ENCODE measurements at places on chromosomes 1 and 21.

GRCh38 chr21:44975720-44976555 is 36.1 kb downstream of the SLX9 start:
- no peak for DNase-seq

DNA sequence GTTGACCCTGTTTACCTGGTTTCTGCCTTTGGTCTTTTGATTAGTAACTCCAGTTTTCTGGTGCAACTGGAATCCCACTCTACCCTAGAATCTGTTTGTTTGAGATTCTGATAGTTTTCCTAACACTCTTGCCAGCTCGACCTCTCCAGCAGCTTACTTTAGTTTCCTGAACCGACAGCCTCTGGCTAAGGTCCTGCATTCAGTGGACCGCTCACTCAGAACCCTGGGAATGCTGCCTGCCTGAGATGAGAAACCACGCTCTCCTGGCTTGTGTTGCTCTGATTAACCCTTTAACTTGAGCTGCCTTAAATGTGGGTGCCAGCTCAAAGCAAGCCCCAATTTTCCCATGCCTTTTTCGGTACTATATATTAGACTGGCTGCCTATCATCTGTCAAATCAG is 45.3 kb upstream of the SIPA1L2 start:
- no peak for DNase-seq

GRCh38 chr1:56501426-56501825 is 77.9 kb downstream of the PLPP3 start:
- no peak for DNase-seq

DNA sequence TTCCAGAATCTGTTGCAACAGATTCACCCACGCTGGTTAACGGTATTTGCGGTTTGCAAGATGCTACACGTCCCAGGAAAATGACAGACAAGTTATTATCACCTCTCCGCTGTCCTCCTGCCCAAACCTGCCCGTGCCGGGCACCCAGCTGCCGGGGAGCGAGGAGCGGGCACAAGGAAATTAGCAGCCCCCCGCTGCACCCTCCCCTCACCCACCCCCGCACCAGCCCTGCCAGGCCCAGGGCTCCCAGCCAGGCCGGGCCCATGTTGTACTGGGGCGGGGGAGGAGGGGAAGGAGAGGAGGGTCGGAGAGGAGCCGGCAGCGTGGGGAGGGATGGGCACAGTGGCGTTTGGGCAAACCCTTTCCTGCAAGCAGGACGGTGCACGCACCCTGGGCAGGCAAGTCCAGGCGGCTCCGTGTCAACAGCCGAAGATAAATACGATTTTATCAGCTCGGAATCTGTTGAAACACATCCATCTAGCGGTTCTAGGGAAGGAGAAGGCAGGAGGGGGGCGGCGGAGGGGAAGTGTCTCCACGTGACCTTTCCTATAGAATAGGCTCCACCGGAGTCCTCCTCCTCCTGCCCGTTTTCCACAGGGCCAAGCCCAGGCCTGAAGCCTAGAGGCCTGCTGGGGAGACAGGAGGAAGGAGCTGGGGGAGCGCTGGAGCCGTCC is 35.1 kb upstream of the CCDC27 start:
- DNase-seq = no peak

DNA sequence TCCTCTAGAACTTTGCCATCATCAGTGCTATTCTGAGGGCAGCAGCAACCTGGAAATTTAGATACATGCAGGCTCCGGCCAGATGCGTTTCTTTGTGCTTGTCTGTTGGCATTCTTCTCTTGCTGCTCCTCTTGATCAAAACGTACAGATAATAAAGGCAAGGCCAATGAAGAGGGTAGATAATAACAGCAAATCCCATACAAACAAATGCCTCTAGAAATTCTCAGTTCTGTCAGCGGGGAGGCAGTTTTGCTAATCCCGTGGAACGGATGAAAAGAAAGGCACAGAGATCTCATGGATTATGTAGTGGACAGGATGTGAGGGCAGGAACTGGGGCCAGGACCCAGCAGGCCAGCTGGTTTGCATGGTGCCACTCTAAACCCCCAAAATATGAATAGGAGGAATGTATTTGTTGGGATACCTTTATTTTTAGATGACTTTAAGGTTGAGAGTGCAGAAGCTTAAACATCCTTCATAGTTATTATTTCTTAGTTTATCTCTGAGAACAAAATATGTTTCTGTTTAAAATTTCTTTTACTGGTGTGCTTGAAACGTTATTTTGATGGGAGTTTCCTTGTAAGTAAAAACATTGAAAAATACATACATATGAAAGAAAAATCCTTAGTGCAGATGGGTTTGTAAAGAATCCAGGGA is 1.5 kb downstream of the ITSN1 start:
- no peak for DNase-seq

DNA sequence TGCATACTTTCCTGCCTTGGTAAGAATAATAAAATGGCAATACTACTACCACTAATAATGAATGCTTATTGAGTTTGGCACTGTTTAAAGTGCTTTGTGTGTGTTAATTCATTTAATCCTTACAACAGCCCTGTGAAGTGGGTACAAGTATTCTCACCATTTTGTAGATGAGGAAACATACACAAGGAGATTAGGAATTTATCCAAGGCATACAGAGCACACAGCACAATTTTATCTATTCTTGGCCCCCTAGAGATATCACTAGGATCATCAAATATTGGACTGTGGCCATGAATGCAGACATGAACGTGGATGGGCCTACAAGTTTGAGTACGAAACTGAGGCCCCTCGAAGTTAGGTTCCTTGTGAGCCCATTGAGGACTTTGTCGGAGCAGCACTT is 39.5 kb downstream of the TENT5C start:
- DNase-seq = no peak

- peak; percentile 77 for DNase-seq
These were observed 590 bp downstream of the FOXJ3 start for GRCh38 chr1:42334240-42335049.

DNA sequence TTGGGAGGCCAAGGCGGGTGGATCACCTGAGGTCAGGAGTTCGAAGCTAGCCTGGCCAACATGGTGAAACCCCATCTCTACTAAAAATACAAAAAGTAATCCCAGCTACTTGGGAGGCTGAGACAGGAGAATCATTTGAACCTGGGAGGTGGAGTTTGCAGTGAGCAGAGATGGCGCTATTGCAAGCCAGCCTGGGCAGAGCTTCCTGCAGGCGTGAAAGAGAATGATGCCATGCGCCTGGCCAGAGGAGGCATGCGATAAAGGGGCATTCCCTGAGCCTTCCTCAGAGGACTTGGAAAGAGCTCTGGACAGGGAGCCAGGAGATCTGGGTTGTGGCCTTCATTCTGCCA is 3.2 kb downstream of the E2F2 start:
- no peak for DNase-seq

DNA sequence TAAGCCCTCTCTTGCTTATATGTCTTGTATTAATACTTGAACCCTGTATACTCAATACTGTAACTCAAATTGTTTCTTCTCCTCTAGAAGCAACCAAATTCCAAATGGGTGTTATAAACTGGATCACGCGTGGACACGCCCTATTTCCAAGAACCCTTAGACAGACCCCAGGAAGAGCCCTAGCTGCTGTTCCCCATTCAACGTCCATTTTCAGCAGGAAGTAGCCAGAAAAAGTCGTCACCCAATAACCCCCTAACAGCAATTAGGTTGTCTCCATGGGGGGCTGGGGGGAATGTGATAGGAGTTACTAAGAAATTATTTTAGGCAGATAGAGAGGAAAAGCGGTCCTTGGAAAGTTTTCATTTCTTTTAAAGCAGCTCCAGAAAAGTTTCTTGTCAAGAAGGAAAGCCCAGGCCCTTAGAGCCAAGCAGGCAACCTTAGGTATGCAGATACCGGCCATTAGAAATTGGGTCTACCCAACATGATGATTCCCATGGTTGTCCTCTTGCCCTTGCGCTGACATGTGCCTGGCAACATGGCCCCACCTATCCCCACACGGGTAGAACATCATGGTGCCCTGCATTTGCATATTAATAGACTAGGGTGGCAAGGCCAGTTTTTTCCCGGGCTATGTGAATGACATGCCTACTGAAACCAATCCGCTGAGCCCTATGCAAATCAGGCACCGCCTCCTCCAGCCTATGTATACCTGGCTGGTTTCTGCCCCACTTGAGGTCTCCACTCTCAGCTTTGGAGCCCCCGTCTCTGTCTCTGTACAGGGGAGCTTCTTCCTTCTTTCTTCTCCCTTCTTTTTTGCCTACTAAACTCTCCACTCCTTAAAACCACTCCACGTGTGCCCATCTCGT is 4.0 kb upstream of the CD46 start:
- no peak for DNase-seq

DNA sequence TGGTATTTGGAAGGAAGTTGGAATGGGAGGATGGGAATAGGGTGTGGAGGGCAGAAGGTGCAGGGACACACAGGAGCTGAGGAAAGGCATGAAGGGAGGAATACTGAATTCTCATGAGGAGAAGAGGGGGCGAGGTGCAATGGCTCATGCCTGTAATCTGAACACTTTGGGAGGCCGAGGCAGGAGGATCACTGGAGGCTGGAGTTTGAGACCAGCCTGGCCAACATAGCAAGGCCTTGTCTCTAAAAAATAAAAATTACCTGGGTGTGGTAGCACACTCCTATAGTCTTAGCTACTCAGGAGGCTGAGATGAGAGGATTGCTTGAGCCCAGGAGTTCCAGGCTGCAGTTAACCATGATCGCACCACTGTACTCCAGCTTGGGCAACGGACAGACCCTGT is 117.3 kb downstream of the DTL start:
- DNase-seq = no peak

DNA sequence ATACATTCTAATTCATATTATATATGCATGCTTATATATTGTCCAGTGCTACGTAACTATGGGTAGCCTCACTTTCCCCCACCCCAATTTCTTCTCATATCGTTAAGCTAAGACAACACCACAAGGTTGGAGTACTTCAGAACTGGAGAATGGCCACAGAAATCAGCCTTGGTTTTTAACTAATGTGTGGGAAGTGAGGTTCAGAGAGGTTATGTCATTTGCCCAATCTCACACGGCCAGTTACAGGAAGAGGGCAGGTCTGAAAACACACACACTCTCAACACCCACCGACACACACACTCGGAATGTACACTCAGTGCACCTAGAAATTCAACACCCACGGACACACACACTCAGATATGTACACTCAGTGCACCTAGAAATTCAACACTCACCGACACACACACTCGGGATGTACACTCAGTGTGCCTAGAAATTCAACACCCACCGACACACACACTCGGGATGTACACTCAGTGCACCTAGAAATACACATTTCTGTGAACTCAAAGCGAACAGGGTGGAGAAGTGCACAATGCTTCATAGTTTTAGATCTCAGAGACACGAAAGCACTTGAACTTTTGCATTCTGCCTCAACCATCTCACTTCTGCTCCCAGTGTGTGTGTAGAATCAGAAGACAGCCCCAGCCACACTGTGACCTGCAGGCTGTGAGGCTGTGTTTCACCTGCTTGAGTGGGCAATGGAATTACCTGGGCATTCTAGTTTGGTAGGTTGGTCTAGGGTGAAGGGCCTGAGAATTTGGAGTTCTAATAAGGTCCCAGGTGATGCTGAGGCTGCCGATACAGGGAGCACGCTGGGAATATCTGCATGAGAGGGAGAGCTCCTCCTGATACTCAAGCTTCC is 170.4 kb downstream of the CLIC6 start:
- DNase-seq = no peak

DNA sequence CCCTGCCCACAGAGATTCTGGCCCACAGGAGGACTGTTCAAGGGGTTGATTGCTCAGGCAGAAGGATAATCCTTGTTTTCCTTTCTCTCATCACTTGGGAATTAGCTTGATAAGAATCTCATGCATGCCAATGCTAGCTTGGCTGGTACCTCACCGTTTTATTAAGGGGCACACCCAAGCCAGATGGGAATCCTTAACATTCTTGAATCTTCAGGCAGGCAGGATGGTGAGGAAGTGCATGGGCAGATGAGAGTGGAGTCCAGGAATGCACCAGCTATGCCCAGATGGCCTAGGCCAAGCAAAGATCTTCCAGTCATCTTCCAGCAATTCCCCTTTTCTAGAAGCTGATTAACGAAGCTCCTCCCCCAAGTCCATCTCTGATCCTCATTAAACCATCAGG is 4.1 kb upstream of the LCE7A start:
- no peak for DNase-seq

GRCh38 chr1:2376261-2376741 is 15.1 kb downstream of the MORN1 start:
- DNase-seq = no peak

GRCh38 chr21:27261676-27262075 is 294.8 kb upstream of the ADAMTS5 start:
- no peak for DNase-seq

GRCh38 chr1:117612517-117613248 is 6.8 kb downstream of the TENT5C start:
- no peak for DNase-seq

DNA sequence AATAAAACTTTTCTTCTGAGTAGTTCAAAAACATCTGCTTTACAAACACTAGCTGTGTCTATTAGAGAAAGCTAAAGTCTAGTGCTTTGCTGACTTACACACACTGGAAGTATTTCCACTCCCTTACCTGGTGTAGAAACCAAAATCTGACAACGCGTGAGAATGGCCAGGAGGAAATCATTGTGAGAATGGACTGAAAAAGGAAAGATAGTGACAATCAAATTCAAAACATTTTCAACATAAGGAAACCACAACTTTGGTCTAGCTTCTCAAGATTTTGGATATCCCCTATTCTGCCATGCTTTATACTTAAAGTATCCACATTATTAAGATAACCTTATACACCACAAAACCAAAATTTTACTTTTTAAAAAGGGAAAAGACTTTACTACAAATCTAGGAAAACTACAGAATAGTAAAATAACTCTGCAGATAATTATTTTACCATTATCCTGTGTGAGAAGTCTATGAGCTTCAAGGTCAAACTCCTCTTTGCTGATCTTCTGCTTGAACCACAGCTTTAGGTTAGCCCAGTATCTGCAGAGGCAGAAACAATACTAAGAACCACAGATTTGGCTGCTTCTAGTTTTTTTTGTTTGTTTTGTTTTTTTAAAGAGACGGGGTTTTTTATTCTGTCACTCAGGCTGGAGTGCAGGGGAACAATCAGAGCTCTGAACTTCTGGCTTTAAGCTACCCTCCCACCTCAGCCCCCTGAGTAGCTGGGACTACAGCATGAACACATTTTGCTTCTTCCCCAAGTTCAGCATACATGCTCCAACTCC is 6.6 kb downstream of the TADA1 start:
- DNase-seq = no peak
